ENCODE measurements at places on chromosomes 16 and 17. TPM values are rescaled to one million over a fixed set of nuclear protein-coding genes. Genes with fewer than 3 reads are reported as not detected.

- no peak for DNase-seq
Observed at GRCh38 chr17:32998887-32999228, 7.2 kb downstream of the SPACA3 start.

DNA sequence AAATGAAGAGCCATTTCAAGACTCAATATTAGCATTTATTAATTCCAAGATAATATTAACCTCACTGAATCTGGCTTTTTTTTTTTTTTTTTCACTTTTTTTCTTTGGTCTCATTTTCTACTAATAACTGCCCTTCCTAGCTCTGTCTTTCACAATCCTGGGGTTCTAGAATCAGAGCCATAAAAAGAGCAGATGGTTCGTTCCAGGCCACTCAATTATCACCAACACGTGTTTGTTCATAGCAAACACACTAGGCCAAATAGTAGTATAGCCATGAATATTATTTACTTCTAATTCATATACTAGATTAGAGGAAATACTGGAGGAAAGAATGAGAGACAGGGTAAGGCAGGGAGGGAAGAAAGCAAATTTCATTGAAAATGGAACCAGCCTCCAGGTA is 39.8 kb downstream of the TEX2 start:
- no peak for DNase-seq

GRCh38 chr17:71467719-71468118 is 653.1 kb upstream of the SOX9 start:
- DNase-seq, result no peak

- no peak for DNase-seq
Observed at GRCh38 chr17:6969323-6969726, 26.5 kb upstream of the ALOX12 start.

DNA sequence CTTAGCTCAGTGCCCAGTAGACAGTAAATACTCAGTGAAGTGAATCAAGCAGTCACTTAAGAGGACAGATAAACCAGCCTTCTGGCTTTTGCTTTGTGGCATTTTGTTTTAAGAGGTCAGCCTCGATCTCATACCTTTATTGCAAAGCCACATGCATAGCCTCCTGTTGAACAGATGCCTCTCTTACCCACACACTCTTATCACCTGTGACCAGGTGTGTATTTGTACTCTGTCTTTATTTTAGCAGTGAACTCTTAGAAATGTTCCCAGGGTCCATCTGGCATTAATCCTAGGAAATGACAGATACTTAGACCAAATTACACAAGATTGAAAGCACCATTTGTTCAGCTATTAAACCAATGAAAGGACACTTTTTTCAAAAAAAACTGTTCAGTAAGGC is 1426.5 kb downstream of the CDH11 start:
- no peak for DNase-seq

The HSD17B1 gene
- 2.2 TPM for polyA plus RNA-seq

The TMEM220 gene
- polyA plus RNA-seq, result 9.0 TPM

The SPATA22 gene
- polyA plus RNA-seq, result not detected

Data from muscle of back (tissue), 13 donors.